Eye (tissue), 1 donor: ENCODE measurements at places on chromosomes 5 and 9.

DNA sequence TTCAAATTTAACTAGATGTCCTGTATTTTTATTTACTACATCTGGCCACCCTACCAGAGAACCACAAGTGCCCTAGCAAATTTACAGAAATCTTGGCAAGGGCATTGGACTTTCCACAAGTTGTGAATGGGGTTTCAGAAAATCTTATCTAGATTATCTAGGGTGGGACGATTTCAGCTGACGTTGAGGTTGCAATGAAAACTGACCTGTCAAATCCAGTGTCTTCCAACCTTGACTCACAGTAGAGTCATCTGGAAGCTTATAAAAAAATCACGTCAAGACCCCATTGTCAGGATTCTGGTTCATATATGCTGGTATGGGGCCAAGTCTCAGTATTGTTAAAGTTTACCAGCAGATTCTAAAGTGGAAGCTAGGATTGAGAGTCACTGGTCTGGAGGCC, 109.6 kb upstream of the ACTBL2 start:
- no peak for DNase-seq

GRCh38 chr5:71482132-71482531, 26.7 kb downstream of the BDP1 start:
- no peak for DNase-seq

GRCh38 chr5:143569213-143569701, 165.8 kb upstream of the NR3C1 start:
- DNase-seq, result no peak

DNA sequence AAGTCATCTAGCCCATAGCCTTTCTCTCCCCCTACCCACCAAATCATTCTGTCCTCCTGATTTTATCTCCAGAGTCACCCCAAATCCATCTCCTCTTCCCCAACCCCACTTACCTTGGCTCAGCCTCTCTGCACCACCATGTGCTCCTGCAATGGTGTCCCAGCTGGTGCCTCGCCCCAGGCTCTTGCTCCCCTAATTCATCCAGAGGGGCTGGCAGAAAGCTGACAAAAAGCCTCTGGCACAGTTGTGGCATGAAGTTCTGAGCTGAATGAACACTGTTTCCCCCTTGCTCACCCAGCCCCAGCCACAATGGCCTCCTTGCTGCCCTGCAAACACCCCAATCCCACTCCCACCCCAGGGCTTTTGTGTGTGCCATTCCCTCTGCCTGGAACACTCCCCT, 10.2 kb downstream of the RETREG1 start:
- DNase-seq, result no peak

DNA sequence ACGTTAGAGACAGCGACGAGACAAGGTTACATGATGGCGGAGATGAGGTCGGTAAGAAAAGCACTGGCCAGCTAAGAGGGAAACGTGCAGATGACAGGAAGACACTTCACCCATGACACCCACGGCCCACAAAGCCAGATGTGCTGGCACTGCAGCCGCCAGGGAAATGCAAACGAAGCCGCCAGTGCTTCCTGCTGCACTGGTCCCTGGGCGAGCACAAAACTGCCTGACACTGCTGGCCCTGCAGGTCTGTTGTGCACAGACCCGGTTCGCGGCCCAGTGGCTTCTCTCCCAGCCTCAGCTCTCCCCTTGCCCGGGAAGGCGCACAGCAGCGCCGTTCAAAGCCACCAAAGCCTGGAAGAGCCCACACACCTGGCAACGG, 20.3 kb downstream of the QSOX2 start:
- no peak for DNase-seq

DNA sequence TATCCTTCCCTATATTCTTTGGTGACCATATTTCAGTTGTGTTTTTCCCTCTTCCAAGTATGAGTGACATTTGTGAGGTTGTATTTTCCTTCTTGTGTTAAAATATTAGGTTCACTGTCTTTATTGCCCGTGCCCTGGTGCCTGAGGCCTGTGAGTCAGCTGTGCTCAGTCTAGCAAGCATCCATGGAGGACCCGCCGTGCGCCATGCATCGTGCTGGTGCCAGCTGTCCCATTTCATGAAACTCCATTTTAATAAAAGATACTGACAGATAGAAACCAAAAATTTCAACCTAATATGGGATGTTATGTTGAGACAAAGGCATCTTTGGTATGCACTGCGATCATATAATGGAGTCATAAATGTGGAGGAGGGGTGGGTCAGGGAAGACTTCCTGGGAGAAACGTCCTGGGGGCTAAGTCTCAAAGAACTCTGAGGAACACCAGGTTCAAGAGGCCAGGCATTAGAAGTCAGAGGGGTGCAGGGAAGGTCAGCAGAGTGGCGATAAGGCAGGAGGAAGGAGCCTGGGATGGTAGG, 34.0 kb upstream of the FGF1 start:
- DNase-seq, result no peak

DNA sequence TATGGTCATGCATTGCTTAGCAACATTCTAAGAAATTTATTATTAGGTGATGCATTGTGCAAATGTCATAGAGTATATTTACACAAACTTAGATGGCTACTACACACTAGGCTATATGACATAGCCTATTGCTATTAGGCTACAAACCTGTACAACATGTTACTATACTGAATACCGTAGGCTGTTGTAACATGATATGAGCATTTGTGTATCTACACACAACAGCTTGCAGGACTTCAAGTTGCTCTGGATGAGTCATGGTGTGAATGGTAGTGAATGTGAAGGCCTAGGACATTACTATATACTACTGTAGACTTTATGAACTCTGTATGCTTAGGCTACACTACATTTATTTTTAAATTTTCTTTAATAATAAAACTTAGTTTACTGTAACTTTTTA, 107.2 kb upstream of the MAMDC2 start:
- no peak for DNase-seq
